Muscle of leg (tissue), 16 donors: ENCODE measurements at places on chromosomes 4 and X. TPM values are rescaled to one million over a fixed set of nuclear protein-coding genes. Genes with fewer than 3 reads are reported as not detected.

The ETDB gene
- not detected for total RNA-seq

The FRAS1 gene
- 14.1 TPM for total RNA-seq

The TLR8 gene
- 0.44 TPM for total RNA-seq

The ITIH6 gene
- 0.22 TPM for total RNA-seq

The SMS gene
- 69.9 TPM for total RNA-seq

The BCORL1 gene
- total RNA-seq = 4.3 TPM

The TECRL gene
- 18.4 TPM for total RNA-seq

The TMEM156 gene
- total RNA-seq = 0.35 TPM

The EOLA2 gene
- total RNA-seq = 17.2 TPM

The IL2RG gene
- 0.98 TPM for total RNA-seq

The ZFX gene
- 47.7 TPM for total RNA-seq

The IDS gene
- total RNA-seq = 17.0 TPM
